ENCODE measurements at places on chromosomes 3 and 15.

GRCh38 chr3:143581972-143582722 lies 266.1 kb downstream of the SLC9A9 start:
- DNase-seq = no peak

DNA sequence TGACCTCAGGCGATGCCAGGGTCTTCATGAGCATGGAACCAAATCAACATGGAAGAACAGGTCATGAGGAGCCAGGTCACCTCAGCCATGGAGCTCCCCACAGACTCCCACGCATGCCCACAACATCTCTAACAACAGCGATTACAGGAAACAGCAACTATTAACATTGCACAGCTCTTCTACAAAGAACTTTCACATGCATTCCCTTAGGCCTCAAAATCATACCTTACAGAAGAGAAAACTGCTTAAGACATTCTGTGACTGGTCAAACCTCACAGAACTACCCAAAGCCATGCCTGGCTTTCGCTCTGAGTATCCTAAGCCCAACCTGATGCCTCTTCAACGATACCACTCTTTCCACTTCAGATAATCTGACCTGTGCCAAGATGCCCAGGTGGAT lies 117.8 kb downstream of the OXNAD1 start:
- no peak for DNase-seq

- no peak for DNase-seq
Measured at GRCh38 chr15:63611177-63611576, 14.0 kb downstream of the FBXL22 start.

DNA sequence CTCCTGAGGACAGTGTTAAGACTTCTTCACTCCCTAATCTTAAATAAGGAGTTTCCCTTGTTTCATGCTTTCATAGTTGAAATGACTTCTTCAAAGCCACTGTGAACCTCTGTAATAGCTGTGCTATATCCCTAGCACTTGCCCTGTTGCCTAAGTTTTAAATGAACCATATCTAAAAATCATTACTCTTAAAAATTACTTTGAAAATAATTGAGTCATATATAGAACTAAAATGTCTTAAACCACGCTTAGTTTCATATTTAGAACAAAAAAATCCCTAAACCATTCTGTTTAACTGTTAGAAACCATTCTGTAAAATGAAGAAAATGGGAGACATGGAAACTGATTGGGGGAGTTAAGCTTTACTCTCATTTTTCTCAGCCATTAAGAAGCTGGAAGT lies 29.8 kb downstream of the DNAJC19 start:
- no peak for DNase-seq

- no peak for DNase-seq
Measured at GRCh38 chr3:126142652-126143051, 37.7 kb downstream of the ALDH1L1 start.

Data from ACHN (cell line).